RPMI7951 (cell line): ENCODE measurements at places on chromosomes 16 and 17. TPM values are rescaled to one million over a fixed set of nuclear protein-coding genes. Genes with fewer than 3 reads are reported as not detected.

- DNase-seq = peak; percentile 97
Observed at GRCh38 chr17:61248399-61248798, 151.2 kb upstream of the TBX2 start.

DNA sequence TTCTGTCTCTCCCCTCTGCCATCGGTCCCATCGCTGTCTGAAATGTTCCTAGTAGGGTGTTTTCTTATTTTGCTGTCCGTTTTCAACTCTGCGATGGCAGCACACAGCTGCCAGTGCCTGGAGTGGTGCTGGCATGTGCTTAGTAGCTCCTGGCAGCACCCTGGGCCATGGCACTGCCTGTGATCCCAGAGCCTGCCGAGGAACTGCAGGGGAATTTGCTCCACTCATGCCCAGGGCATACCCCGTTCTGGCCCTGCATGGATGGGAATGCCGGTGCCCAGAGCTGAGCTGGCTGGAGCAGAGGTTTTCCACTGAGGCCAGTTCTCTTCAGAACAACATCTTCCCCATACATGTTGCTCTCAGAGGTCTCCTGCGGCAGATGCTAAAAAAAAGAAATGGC lies 43.1 kb downstream of the GPT2 start:
- no peak for DNase-seq

DNA sequence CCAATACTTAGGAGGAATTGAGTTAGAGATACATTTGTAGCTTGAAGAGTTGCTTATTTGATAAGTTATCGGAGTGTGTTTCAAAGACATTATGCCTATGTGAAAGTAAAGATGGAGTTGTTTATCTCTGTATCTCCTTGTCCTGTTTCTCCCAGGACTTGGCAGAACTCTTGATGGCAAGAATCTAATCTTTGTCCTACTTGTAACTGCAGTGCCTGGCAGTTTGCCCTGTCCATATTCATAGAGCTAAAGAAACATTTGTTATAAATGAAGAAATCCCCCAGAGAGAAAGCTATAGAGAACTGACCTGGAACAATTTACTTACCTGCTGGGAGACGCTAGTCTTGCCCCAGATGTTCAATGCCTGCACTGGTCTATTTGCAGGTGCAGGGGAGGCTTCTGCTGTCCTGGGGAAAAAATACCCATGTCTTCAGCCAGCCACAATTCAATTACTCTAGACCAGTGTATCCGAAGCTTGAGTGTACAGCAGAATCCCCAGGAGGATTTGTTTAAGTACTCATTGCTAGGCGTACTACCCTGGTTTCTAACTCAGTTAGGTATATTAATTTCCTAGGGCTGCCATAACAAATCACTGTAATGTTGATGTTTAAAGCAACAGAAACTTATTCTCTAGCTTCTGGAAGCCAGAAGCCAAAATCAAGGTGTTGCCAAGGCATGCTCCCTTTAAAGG lies 410.0 kb upstream of the HSBP1 start:
- DNase-seq = no peak

DNA sequence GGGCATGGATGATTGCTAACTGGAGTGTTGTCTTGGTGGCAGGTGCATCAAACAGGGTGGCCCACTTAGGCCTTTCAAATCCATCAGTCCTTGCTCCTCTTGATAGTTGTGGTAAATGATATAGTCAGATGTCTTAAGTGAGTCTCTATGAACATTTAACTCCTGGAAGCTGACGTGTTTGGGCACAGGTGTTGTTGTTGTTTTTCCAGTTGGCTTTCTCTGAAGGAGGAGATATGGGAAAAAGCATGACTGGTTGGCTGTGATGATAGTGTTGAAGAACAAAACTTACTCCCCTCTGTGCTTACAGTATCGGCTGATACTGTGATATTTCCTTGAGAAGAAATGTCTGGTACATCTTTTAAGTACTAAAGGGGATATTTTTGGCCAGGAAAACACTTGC lies 18.0 kb downstream of the TNRC6A start:
- no peak for DNase-seq

DNA sequence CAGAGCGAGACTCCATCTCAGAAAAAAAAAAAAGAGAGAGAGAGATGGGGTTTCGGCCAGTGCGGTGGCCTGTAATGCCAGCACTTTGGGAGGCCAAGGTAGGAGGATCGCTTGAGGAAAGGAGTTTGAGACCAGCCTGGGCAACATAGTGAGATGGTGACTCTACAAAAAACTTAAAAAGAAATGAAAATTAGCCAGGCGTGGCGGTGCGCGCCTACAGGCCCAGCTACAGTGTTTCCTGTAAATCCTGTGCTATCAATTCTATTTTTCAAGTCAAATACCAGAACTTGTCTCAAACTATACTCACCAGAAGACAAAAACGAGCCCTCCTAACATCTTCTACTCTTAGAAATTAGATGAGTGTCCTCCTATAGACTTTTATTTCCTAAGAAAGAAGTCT lies 19.3 kb downstream of the UBE2O start:
- no peak for DNase-seq

DNA sequence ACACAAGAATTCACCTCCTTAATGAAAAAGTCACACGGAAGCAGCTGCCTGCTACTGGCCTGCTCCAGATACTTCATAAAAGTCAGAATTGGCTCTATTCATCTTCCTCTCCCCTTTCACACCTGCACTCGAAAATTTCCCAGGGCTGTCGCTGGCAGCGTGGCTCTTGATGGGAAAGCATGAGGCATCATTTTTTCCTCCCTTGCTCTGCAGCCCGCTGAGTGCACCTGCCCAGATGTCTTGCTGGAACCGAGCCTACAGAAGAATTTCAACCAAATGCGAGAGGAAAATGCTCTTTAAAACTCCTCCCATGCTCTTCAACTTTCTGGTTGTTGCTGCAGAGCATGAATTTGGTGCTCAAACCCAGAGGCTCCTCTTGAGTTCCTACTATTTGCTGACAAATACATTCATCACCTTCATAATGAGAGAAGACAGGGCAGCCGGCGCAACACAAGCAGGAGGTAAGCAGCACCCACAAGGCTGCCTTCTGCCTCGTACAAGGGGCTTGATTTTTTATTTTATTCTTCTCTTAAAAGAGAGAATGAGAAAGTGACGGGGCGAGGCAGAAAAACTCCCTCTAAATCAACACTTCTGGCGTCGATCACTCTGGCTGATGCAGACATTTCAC lies 146.8 kb downstream of the ZFHX3 start:
- DNase-seq = no peak

DNA sequence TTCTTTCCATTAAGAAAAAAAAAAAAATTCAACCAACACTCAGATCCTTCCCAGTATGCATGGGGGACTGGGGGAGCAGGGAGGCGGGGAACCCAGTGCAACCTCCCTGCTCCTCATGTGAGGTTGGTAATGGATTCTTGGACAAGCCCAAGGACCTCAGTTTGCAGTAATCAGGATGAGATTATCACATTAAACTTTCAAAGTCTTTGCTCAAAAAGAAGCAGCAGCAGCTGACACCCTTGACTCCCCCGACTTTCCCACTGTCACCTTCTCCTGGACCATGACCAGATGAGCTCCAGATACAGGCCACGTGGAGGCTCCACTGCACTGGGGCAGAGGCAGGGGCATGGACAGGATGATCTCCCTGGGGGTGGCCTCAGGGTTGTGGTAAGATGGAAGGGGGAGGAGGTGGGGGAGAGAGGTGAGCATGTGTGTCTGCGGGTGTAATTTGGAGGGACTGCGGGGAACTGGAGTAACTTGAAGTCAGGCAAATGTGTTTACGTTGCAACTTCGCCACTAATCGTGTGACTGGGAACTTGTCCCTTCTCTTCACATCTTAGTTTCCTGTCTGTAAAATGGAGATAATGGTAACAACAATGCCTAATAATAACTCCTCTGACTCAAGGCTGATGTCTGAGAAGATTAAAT lies 19.8 kb downstream of the ZNF385C start:
- DNase-seq = no peak

GRCh38 chr17:80110927-80111701 lies 9.7 kb downstream of the GAA start:
- DNase-seq = no peak

DNA sequence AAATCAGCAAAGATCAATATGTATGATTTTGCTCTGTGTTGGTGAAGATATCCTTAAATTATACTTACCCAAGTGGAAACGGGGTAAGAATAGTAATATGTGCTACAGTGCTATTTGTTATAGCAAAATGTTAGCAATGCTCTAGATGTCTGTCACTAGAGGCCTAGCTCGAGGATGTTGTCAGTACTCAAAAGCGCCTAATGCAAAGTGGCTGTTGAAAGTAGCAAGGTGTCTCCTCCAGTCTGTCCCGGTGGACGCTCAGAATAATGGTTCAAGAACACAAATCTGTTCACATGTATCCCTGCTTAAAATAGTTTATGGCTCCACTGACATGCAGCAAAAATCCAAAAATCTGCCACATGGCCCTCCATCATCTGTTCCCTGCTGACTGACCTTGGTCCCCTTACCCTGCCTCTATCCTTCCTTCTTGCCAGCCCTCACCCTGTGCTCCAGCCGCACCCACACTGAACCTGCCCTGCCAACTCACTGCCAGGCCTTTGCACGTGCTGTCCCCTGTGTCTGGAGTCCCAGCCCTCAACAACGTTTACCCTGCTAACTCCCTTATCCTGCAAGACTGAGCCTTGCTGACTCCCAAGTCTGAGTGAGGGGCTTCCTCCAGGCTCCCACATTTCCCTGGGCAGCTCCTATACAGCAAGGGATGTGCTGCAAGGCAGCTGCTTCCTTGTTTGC lies 9.6 kb upstream of the RNF112 start:
- DNase-seq = no peak

DNA sequence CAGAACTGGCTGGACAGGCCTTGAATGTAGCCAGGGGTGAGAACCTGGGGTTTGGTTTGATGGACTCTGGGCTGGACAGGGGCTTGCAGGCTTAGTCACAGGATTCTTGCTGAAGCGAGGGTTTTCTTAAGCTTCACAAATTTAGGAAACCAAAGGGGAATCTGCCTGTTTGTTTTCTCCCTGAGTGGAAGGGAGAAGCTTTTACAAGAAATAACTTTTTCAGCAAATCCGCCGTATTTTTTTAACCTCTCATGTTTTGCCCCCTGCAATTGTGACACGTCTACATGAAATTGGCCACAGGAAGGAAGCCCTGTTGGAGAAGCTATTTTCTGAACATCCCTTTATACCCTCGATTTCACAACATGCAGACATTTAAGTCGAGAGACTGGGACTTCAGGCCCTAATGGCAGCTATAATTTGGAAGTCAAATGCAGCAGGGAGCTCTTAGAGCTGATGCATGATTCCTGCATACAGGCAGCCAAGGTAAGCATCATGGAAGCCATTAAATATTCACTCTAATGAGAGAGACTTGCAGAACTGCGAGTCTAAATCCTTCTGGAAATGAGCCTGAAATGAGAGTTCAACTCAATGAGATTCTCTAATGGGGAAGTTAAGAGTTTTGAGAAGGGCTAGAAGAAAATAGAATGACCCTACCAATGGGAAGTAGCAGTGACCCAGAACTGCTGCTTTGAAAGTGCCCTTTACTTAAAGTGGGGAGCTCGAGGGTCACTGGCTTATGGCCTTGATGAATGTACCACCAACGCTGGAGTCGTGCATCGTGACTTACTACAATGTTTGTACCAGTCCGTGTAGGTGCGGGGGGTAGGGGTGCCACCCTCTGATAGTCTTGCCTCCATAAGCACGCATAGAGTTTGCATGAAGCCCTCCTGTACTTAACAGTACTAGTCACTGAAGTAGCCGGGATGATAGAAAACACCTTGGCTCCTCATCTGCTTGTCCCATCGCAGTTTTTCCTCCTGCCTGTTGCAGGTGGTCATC lies 45.1 kb upstream of the IRF8 start:
- DNase-seq = no peak

DNA sequence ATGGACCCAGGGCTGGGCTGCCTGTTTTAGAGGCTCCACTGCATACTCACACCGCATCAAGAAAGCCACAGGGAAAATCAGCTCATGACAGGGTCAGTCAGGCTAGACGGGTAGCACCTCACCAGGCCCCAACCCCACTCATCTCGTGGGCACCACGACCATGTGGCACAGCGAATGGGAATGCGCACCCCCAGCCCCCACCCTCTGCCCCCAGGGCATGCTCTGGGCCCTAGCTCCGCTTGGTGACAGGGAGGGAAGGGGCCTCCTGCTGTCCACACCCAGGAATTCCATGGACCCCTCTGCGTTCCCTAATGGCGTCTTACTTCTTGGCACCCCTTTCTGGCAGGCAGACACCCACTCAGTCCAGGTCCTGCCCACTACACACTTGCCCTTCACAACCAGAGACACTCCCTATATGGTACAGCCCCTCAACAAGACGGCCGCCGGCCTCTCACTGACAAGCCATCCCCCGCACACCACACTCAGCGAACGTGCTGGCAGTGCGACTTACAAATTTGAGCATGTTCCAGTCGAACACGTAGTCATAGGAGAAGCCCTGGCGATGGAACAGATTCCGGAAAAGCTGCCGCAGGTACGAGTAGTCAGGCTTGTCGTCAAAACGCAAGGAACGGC lies 22.1 kb downstream of the SLC16A3 start:
- DNase-seq = no peak

GRCh38 chr17:80154166-80154565 lies 7.2 kb upstream of the EIF4A3 start:
- DNase-seq = no peak

DNA sequence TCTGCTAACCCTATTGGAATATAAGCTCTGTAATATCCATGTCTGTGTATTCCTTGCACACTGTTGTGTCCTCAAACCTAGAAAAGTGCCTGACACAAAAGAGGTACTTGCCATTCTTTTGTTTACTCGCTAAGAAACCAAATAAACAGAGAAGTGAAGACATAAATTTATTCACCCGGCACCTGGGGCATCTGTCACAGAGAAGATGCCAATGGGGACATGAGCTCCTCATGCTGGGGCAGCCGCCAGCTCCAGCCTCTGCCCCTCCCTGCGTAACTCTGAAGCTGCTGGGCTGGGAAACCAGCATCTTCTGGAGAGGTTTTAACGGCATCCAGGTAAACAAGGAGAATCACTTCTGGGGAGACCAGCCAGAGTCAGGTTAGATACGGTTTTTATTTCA lies 15.1 kb upstream of the CDRT4 start:
- DNase-seq = no peak

DNA sequence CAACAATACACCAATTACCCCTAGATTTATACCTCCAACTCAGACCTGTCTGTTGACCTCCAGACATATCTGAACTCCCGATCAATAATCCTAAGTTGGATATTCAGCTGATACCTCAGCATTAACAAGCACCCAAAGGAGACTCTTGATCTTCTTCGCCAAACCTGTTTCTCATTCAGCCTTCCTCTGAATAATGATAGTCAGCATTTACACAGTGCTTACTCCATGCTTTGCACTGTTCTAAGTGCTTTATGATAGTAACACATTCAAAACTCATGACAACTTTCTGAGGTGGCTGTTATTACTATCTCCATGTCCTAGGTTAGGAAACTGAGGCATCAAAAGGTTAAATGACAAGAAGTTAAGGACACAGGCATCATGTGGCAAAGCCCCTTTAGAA lies 104.2 kb upstream of the SIAH1 start:
- DNase-seq = no peak

The PRSS21 gene
- total RNA-seq = not detected in 2 replicates

The GAST gene
- not detected in 2 replicates for total RNA-seq

The FMNL1 gene
- total RNA-seq = 10.3 and 13.1 TPM in 2 replicates

The SLC12A3 gene
- not detected in 2 replicates for total RNA-seq

The PARN gene
- total RNA-seq = 23.8 and 25.4 TPM in 2 replicates
